ENCODE measurements at places on chromosomes 12 and 14.
A peak's percentile ranks its signal among the peaks of the same experiment; 100 is the strongest.

GRCh38 chr12:123278101-123278627 is 6.5 kb upstream of the CDK2AP1 start:
- DNase-seq, result no peak

DNA sequence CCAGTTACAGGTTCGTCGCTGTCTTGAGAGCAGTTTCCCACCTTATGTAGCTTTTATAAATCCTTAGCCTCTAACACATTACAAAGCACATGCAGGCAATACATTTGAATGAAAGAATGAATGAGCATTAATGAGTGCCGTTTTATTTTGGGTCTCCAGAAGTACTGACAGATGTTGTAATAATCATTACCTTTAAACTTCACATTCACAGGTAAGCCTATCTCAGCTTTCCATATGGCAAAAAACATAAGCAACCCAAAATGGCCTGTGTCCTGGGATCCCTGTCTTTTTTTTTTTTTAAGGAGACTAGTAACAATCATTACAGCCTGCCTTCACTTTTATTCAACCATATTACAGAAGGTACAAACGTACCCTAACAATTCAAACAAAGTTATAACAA is 52.9 kb upstream of the FERMT2 start:
- DNase-seq, result no peak

- no peak for DNase-seq
Measured at GRCh38 chr12:13229504-13229903, 33.0 kb downstream of the EMP1 start.

DNA sequence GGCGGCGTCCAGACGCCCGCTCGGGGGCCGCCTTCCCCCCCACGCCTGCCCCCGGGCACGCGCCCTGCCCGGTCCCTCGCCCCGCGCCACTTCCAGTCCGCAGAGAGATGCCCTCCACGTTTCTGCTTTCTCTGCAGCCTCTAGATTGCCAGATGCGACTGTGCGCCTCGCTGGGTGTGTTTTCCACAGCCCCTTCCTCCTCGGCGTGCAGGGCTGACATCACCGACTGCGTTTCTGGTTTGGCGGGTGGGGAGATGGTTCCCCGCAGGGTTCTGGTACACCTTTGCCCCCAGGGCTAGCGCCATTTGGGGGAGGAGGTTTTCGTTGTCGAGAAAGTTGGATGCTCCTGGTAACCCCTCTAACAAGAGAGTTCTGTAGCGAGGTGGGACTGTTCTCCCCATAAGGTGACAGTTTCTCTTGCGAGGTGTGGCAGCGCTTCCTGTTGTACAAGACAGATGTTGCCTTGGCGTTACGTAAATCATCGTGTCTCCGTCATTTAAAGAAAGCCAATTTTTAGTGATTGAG is 1.5 kb downstream of the CALM1 start:
- no peak for DNase-seq

- peak; percentile 17 for DNase-seq
Measured at GRCh38 chr12:12807970-12808702, 5.0 kb upstream of the DDX47 start.

GRCh38 chr12:110198386-110198785 is 74.2 kb downstream of the IFT81 start:
- no peak for DNase-seq

GRCh38 chr14:102957222-102957621 is 34.8 kb downstream of the AMN start:
- no peak for DNase-seq

GRCh38 chr12:116361414-116362223 is 84.1 kb upstream of the MED13L start:
- DNase-seq, result no peak

DNA sequence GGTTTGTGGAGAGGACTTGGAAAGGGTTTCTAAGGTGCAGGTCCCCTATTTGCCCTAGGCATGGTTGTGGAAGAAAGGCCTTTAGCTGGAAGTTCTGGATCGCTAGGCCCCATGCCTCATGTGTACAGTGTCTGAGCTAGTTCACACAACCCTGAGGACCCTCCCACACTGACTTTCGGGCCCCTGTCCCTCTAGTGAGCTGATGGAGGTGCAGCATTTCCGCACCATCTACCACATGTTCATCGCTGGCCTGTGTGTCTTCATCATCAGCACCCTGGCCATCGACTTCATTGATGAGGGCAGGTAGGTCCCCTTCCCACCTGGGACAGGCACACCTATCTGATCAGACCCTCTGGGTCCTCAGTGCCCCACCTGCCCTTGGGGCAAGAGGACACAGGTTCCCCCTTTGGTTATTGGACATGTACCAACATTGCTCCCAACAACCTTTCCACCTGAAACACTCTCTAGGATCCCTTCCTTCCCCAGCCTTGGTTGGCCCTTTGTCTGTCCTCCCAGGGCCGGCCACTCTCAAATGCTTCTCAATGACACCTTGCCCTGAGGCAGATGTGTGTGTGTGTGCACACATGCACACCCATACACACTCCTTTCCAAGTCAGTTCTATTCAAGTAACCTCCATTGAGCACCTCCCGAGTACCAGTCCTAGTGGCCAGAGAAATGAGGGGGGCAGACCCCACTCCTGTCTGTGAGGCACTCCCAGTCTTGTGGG is 2.6 kb downstream of the SOAT2 start:
- DNase-seq, result no peak
